ENCODE measurements at places on chromosomes 12 and 14. TPM values are rescaled to one million over a fixed set of nuclear protein-coding genes. Genes with fewer than 3 reads are reported as not detected.

Gene TPPP2
- total RNA-seq = not detected

- no peak for DNase-seq
- H3K27ac ChIP-seq = no peak overlapping the region
- H3K4me3 ChIP-seq = no peak overlapping the region
- no peaks in the 10 kb centered on the region for H3K4me1 ChIP-seq
- no peaks in the 10 kb centered on the region for H3K27me3 ChIP-seq
Measured at GRCh38 chr12:106551410-106551809, 31.4 kb upstream of the RFX4 start.

Gene C12orf60
- total RNA-seq = 0.28 TPM

DNA sequence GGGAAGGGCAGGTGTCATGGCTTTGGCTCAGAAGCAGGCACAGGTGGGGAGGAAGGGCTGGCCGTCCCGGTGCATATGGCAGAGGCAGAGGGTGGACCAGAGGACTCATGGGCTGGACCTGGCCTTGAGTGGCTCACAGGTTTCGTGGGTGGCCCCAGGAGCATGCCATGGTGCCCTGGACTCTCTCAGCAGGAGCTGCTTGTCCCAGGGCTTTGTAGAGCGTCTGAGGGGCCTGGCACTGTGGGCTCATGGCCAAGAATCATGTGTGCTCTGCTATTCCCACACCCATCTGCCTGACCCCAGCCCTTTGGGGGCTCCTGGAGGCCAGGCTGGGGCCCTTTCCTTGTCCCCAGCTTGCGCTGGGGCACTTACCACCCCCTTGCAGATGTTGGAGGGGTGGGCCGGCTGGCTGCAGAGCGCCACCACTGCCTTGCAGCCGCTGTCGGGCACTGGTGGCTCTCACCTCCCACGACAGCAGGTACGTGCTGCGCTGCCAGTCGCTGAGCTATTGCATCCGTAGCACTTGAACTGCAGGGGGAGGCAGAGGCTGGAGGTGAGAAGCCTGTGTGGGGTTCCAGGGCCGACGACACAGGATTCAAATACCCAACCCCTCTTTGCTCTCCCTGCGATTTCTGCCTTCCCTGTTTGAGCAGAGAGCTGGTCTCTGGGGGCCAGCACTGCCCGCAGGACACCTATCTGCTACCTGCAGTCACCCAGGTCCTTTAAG, 187.4 kb upstream of the PRMT8 start:
- H3K27me3 ChIP-seq = no peaks in the 10 kb centered on the region
- no peak for DNase-seq
- H3K27ac ChIP-seq = no peak overlapping the region
- H3K4me1 ChIP-seq = peaks cover 7% of the 10 kb centered on the region

Gene LRRIQ1
- 0.52 TPM for total RNA-seq

GRCh38 chr12:31813305-31813704, 84.5 kb upstream of the AMN1 start:
- DNase-seq = no peak
- no peak overlapping the region for H3K27ac ChIP-seq
- no peak overlapping the region for H3K4me3 ChIP-seq
- H3K4me1 ChIP-seq = no peaks in the 10 kb centered on the region
- no peaks in the 10 kb centered on the region for H3K36me3 ChIP-seq
- H3K27me3 ChIP-seq = no peaks in the 10 kb centered on the region

DNA sequence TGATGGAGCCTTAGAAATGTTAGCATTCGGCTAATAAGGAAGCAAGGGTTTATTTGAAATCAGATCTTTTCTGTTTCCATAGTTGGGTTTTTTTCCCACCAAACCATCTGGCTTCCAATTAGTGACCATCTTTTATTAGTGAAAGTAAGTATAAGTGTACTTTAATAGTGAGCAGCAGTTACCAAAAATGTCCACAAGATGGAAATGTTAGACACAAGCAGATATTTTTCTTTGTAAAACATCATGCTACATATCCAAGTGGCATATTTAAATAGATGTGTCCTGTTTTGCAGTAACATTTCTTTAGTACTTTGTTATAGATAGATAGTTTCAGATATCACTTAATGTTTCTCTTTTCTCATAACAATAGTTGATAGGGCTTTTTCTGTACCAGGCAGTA, 28.8 kb downstream of the YEATS4 start:
- H3K4me3 ChIP-seq = no peak overlapping the region
- no peak for DNase-seq
- no peaks in the 10 kb centered on the region for H3K27me3 ChIP-seq
- no peaks in the 10 kb centered on the region for H3K4me1 ChIP-seq

Gene CCDC197
- total RNA-seq = not detected

- H3K4me3 ChIP-seq = no peak overlapping the region
- no peaks in the 10 kb centered on the region for H3K4me1 ChIP-seq
- no peaks in the 10 kb centered on the region for H3K36me3 ChIP-seq
- no peaks in the 10 kb centered on the region for H3K27me3 ChIP-seq
Measured at GRCh38 chr14:55877942-55878341, 240.3 kb upstream of the PELI2 start.

- no peak overlapping the region for H3K4me3 ChIP-seq
- DNase-seq = no peak
- H3K27ac ChIP-seq = no peak overlapping the region
- no peaks in the 10 kb centered on the region for H3K4me1 ChIP-seq
- H3K27me3 ChIP-seq = no peaks in the 10 kb centered on the region
Measured at GRCh38 chr14:32102152-32102787, 25.2 kb downstream of the ARHGAP5 start.

- no peak overlapping the region for H3K4me3 ChIP-seq
- DNase-seq = no peak
- no peaks in the 10 kb centered on the region for H3K27me3 ChIP-seq
Measured at GRCh38 chr14:102588821-102589220, 3.6 kb upstream of the RCOR1 start.

DNA sequence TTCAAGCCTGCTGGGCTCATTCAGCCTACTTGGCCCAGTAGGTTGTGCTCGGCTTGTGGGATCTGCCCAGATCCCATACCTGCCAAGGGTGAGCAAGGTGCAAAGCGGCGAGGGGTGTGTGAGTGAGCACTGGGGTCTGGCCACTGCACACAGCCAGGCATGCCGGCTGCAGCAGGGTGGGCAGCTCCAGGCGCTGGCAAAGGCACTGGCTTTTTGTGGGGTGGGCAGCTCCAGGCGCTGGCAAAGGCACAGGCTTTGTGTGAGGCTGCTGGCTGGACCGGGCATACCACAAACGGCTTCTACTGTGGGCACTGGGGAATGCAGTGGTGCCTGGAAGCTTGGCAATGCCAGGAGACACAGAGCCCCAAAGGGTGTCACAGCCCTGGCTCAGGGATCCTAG, 137.4 kb downstream of the SLC16A7 start:
- H3K4me1 ChIP-seq = peaks cover 5% of the 10 kb centered on the region
- H3K27ac ChIP-seq = no peak overlapping the region
- H3K36me3 ChIP-seq = no peaks in the 10 kb centered on the region
- DNase-seq = no peak

Gene CPNE6
- total RNA-seq = not detected
